PC-3 (cell line): ENCODE measurements at places on chromosomes 6 and 20.

DNA sequence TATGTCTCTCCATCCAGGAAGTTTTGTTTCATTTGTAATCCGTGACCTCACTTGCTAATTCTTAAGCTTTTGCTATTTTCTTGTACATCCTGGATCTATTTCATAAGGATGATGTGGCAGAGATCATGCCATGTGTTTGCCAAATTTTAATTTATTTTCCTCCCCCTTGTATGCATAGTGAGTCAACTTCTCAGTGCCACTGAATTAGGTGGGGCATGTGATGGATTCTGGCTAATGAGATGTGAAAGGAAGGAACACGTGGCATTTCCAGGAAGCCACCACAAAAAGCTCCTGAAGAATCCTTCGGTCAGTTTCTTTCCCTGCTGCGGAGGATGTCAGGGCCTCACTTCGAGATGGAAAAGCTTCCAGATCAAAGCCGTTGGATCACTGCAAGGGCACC is 86.2 kb upstream of the PRL start:
- DNase-seq, result peak; percentile 87
- peak overlapping the region; percentile 67 for H3K27ac ChIP-seq
- H3K4me1 ChIP-seq, result peaks cover 17% of the 10 kb centered on the region
- H3K4me3 ChIP-seq, result no peak overlapping the region

GRCh38 chr6:884570-884969 is 191.6 kb upstream of the EXOC2 start:
- H3K27me3 ChIP-seq, result peaks cover 81% of the 10 kb centered on the region
- H3K36me3 ChIP-seq, result no peaks in the 10 kb centered on the region
- H3K4me1 ChIP-seq, result no peaks in the 10 kb centered on the region
- no peak overlapping the region for H3K27ac ChIP-seq

- no peaks in the 10 kb centered on the region for H3K36me3 ChIP-seq
- no peak overlapping the region for H3K27ac ChIP-seq
- DNase-seq, result no peak
- H3K27me3 ChIP-seq, result no peaks in the 10 kb centered on the region
- no peak overlapping the region for H3K4me3 ChIP-seq
- peaks cover 18% of the 10 kb centered on the region for H3K4me1 ChIP-seq
Measured at GRCh38 chr6:13811627-13812358, 2.6 kb downstream of the MCUR1 start.

DNA sequence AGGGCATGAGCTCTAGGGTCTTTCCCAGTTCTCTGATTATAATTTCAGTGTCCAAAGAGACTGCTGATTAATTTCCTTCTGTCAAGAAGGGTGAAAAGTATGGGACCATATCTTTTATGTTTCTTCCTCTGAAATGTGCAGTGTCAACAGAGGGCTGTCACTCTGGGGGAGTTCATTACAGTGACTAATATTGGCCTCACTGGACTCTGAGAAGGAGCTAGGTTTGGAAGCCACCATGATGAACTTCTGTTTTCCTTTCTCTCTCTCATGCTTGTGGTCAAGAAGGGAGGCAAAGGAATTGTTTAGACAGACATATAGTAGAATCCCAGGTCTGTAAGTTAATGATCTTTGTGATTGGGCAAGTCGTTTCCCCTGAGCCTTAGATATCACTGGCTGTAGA is 41.8 kb upstream of the BMP6 start:
- no peaks in the 10 kb centered on the region for H3K36me3 ChIP-seq
- no peak overlapping the region for H3K27ac ChIP-seq
- H3K27me3 ChIP-seq, result no peaks in the 10 kb centered on the region
- peak; percentile 17 for DNase-seq
- H3K4me3 ChIP-seq, result no peak overlapping the region

- peaks cover 41% of the 10 kb centered on the region for H3K36me3 ChIP-seq
- DNase-seq, result peak; percentile 77
- H3K27ac ChIP-seq, result peak overlapping the region; percentile 53
- peak overlapping the region; percentile 1; the same call in 1 of the 2 replicates for H3K4me3 ChIP-seq
- H3K4me1 ChIP-seq, result peaks cover 38% of the 10 kb centered on the region
Measured at GRCh38 chr6:30922447-30922852, 8.4 kb downstream of the VARS2 start.

DNA sequence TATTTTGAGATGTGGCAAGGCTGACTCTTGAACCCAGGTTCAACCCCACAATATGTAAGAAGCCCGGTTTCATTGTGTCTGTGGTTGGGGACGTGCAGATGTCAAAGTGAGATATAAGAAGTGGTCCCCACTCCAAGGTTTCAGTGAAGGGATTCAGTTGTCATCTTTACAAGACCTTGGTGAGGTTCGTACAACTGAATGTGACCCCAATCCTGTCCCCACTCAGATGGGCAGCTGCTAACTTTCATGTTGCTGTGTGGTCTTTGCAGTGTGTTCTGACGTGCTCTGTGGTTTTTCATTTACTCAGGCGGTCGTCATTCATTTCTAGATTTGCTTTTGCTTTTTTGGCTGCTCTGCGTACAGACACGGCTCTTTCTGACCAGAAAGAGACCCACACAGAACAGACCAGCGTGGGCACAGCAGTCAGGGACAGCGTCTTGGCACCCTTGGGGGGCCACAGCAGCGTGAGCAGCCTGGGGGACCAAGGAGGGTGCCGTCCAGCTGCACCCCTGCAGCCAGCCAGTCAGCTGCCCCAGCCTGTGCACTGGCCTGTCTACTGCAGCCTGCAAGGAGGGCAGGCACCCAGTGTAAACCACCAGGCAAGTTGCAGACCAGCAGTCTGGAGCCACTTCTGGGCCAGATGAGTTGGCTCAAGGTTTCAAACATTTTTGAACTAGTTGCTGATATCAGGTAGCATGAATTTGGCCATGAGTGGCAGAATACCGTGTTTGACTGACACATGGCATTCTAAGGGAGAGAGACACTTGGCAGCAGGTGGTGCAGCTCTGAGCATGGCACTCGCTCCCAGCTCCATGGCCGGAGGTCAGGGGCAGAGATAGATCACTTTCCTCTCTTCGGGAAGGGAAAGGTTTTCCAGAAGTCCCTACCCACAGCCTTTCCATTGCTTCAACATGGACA is 49.4 kb upstream of the IRF4 start:
- no peak for DNase-seq
- no peak overlapping the region for H3K27ac ChIP-seq
- H3K27me3 ChIP-seq, result no peaks in the 10 kb centered on the region
- H3K4me1 ChIP-seq, result no peaks in the 10 kb centered on the region

- peaks cover 18% of the 10 kb centered on the region for H3K27me3 ChIP-seq
- no peak for DNase-seq
Measured at GRCh38 chr6:90703336-90703735, 116.5 kb upstream of the MAP3K7 start.
